Caudate nucleus (tissue), 63 donors: ENCODE measurements at places on chromosomes 2 and 18.
A peak's percentile ranks its signal among the peaks of the same experiment; 100 is the strongest.

DNA sequence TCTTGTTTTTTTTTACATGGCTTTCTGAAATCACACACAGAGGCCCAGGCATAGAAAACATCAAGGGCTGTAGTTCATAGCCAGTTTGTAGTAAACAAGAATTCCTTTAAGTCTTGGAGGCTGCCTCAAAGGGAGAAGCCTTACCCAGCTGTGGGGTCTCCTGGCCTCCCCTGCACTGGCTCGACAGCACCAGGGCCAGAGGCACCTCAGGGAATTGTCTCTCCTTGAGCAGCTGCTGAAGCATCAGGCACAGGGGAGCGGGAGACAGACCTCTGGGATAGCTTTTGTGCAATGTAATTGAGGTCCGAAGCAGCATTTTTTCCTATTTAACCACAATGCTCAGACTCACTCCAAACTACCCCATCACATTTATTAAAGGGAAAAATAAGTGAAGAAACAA, 209.1 kb downstream of the HRH4 start:
- no peak for DNase-seq

DNA sequence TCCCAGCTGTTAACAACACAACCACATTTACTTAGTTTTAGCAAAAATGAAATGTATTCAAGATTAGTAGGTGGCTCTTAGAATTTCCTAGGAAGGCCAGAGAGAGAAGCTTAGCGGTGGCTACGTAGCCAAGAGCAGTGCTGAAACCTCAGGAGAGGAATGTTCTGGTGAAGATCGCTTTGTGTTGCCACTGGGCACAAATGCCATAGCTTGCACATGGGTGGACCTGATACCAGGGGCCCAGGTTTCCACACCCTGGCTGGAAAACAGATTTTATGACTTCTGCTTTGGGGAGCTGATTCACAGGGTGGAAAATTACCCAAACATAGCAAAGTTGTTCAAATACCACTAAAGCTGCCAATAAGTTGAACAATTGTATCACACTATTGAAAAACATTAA, 43.4 kb downstream of the THUMPD2 start:
- no peak for DNase-seq

DNA sequence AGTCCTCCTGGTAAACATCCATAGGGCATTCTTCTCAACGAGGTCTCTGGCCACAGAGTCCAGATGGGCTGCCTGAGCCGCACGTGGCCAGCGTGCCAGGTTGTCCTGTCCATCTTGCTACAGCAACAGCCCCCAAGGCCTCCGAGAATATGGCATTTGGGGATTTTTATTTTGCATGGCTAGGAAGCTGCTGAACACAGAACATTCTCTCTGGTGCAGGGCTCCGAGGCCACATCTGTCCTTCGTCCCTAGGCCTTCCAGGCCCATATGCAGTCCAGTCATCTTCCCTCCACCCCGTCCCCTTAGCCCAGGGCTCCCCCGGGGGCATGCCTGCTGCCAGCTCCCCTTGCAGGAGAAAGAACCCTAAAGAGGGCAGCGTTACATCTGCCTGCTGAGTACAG, 2.3 kb downstream of the HDAC4 start:
- peak; percentile 44 for DNase-seq

- DNase-seq = no peak
Observed at GRCh38 chr18:22167091-22167470, 2.3 kb upstream of the GATA6 start.

DNA sequence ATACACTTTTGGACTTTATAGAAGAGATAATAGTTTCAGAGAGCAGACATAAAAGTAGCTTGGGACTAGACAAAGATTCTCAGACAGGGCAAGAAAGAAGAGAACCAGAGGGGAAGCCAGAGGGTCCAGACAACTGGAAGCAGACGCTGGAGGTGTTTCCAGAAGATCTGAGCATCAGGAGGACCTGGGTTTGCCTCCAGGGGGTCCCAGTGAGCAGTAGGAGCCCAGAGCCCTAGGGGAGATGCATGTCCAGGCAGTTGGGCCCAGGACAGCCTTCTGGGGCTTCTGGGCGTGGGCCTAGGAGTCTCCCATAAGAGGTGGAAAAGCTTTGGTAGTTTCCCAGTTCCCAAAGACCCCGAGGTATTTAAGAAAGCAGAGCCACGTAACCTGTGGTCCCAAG, 251.2 kb upstream of the ID2 start:
- DNase-seq = no peak

GRCh38 chr2:102432386-102432785, 9.4 kb downstream of the IL18RAP start:
- DNase-seq = no peak

- no peak for DNase-seq
Observed at GRCh38 chr2:143937723-143938350, 582.1 kb downstream of the ZEB2 start.
